Activated CD4-positive, alpha-beta T cell treated with anti-CD3 and anti-CD28 coated beads for 36 hours (primary cell): ENCODE measurements at places on chromosomes 13 and 19. TPM values are rescaled to one million over a fixed set of nuclear protein-coding genes. Genes with fewer than 3 reads are reported as not detected.

- peaks cover 11% of the 10 kb centered on the region for H3K36me3 ChIP-seq
- H3K27ac ChIP-seq: no peak overlapping the region
- DNase-seq: peak; percentile 84
- peaks cover 15% of the 10 kb centered on the region for H3K4me1 ChIP-seq
Observed at GRCh38 chr19:55216461-55217198, 7.3 kb upstream of the PTPRH start.

GRCh38 chr13:95463531-95463930 lies 89.0 kb upstream of the CLDN10 start:
- H3K27me3 ChIP-seq: no peaks in the 10 kb centered on the region
- no peaks in the 10 kb centered on the region for H3K4me1 ChIP-seq
- DNase-seq: no peak
- H3K27ac ChIP-seq: no peak overlapping the region
- no peaks in the 10 kb centered on the region for H3K36me3 ChIP-seq

GRCh38 chr13:98143157-98143553 lies 261 bp downstream of the FARP1 start:
- H3K4me1 ChIP-seq: peaks cover 8% of the 10 kb centered on the region
- no peak overlapping the region for H3K27ac ChIP-seq
- no peaks in the 10 kb centered on the region for H3K36me3 ChIP-seq
- peaks cover 50% of the 10 kb centered on the region for H3K27me3 ChIP-seq
- peak; percentile 6 for DNase-seq
- no peak overlapping the region for H3K4me3 ChIP-seq

DNA sequence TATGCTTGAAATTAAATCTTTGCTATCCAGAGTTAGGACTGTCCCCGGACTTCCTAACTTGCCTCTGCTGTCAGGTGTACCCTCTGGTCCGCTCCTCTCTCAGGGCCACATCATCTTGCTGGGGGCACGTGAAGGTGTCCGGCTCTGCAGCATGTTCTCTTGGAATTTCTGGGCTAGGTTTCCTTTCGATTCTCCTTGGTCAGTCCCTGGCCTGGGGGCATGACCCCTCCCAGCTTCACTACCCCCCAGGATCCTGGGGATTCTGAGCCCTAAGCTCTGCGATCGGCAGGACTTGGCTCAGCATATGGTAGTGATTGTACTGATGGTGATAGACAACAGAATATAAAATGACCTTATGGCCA lies 5.1 kb upstream of the GPI start:
- no peaks in the 10 kb centered on the region for H3K27me3 ChIP-seq
- peaks cover 2% of the 10 kb centered on the region for H3K36me3 ChIP-seq
- peak overlapping the region; percentile 77 for H3K4me3 ChIP-seq
- H3K27ac ChIP-seq: peak overlapping the region; percentile 89
- no peak for DNase-seq

- peaks cover 4% of the 10 kb centered on the region for H3K27me3 ChIP-seq
- no peak for DNase-seq
- peaks cover 2% of the 10 kb centered on the region for H3K4me1 ChIP-seq
- no peak overlapping the region for H3K27ac ChIP-seq
- peaks cover 4% of the 10 kb centered on the region for H3K36me3 ChIP-seq
- H3K4me3 ChIP-seq: no peak overlapping the region
Observed at GRCh38 chr13:113272701-113273181, 24.3 kb upstream of the LAMP1 start.

- no peak overlapping the region for H3K27ac ChIP-seq
- H3K27me3 ChIP-seq: no peaks in the 10 kb centered on the region
- no peak overlapping the region for H3K4me3 ChIP-seq
- H3K4me1 ChIP-seq: peaks cover 2% of the 10 kb centered on the region
- DNase-seq: no peak
Observed at GRCh38 chr13:24192811-24193162, 32.3 kb downstream of the SPATA13 start.

GRCh38 chr13:75393839-75394520 lies 88.0 kb downstream of the TBC1D4 start:
- DNase-seq: no peak
- H3K27ac ChIP-seq: no peak overlapping the region

GRCh38 chr19:6801485-6802086 lies 29.1 kb downstream of the VAV1 start:
- H3K4me1 ChIP-seq: peaks cover 72% of the 10 kb centered on the region
- H3K36me3 ChIP-seq: peaks cover 29% of the 10 kb centered on the region
- H3K27me3 ChIP-seq: no peaks in the 10 kb centered on the region
- H3K27ac ChIP-seq: peak overlapping the region; percentile 98

DNA sequence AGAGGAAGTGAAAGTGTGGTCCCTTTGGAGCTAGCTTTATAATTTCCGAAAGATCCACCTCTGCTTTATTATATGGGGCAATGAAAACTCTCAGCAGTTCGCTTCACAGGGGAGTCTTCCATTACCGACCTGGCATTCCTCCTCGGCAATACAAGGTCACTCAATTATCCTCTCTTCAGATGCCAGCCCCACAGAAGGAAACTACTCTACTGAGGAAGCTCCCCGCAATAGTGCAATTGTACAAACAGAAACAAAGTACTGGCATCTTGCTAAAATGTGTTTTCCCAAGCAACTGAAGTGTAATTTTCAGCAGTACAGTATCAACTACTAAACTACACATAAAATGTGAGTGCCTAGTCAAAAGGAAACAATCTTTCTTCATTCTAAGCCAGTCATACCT lies 702.0 kb downstream of the PCDH9 start:
- H3K27ac ChIP-seq: no peak overlapping the region
- H3K27me3 ChIP-seq: no peaks in the 10 kb centered on the region
- no peak for DNase-seq
- H3K4me3 ChIP-seq: no peak overlapping the region

DNA sequence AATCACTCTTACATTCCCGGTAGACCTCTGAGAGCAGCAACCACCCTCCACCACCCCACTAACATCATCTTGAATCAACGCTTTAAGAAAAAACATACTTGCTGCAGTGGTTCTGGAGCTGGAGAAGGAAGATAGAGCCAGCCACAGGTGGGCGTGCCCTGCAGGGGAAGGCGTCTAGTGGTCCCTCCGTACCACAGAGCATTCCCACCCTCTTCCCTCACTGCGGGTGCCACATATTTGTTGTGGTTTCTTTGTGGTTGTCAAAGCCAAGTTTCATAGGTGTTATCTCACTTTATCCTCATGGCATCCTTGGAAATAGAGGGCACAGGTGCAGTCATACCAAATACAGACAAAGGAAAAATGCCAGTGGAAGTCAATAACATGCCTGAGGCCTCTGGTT lies 22.2 kb downstream of the COL4A2 start:
- DNase-seq: no peak
- H3K4me1 ChIP-seq: no peaks in the 10 kb centered on the region
- no peaks in the 10 kb centered on the region for H3K36me3 ChIP-seq
- H3K27me3 ChIP-seq: peaks cover 28% of the 10 kb centered on the region
- no peak overlapping the region for H3K27ac ChIP-seq
- no peak overlapping the region for H3K4me3 ChIP-seq

GRCh38 chr19:1412995-1413800 lies 5.8 kb downstream of the DAZAP1 start:
- H3K4me1 ChIP-seq: peaks cover 76% of the 10 kb centered on the region
- H3K27me3 ChIP-seq: no peaks in the 10 kb centered on the region
- peaks cover 45% of the 10 kb centered on the region for H3K36me3 ChIP-seq
- no peak overlapping the region for H3K4me3 ChIP-seq
- peak; percentile 42 for DNase-seq

DNA sequence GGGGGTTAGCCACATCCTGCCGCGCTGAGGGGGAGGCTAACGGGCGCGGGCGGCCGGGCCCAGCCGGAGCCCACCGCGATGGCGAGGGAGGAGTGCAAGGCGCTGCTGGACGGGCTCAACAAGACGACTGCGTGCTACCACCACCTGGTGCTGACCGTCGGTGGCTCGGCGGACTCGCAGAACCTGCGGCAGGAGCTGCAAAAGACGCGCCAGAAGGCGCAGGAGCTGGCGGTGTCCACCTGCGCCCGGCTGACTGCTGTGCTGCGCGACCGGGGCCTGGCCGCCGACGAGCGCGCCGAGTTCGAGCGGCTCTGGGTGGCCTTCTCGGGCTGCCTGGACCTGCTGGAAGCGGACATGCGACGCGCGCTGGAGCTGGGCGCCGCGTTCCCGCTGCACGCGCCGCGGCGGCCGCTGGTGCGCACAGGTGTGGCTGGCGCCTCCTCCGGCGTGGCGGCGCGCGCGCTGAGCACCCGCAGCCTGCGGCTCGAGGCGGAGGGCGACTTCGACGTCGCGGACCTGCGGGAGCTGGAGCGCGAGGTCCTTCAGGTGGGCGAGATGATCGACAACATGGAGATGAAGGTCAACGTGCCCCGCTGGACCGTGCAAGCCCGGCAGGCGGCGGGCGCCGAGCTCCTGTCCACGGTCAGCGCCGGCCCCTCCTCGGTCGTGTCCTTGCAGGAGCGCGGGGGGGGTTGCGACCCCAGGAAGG lies 692 bp downstream of the RGS9BP start:
- H3K27ac ChIP-seq: no peak overlapping the region
- H3K4me3 ChIP-seq: peak overlapping the region; percentile 78
- peaks cover 28% of the 10 kb centered on the region for H3K4me1 ChIP-seq

- H3K4me3 ChIP-seq: no peak overlapping the region
- no peak overlapping the region for H3K27ac ChIP-seq
- H3K4me1 ChIP-seq: no peaks in the 10 kb centered on the region
- no peak for DNase-seq
- no peaks in the 10 kb centered on the region for H3K36me3 ChIP-seq
Observed at GRCh38 chr13:80082396-80083080, 258.4 kb downstream of the SPRY2 start.

GRCh38 chr13:30659980-30660379 lies 42.3 kb downstream of the USPL1 start:
- no peaks in the 10 kb centered on the region for H3K27me3 ChIP-seq
- no peak overlapping the region for H3K27ac ChIP-seq
- peaks cover 7% of the 10 kb centered on the region for H3K4me1 ChIP-seq
- peaks cover 36% of the 10 kb centered on the region for H3K36me3 ChIP-seq
- H3K4me3 ChIP-seq: no peak overlapping the region

DNA sequence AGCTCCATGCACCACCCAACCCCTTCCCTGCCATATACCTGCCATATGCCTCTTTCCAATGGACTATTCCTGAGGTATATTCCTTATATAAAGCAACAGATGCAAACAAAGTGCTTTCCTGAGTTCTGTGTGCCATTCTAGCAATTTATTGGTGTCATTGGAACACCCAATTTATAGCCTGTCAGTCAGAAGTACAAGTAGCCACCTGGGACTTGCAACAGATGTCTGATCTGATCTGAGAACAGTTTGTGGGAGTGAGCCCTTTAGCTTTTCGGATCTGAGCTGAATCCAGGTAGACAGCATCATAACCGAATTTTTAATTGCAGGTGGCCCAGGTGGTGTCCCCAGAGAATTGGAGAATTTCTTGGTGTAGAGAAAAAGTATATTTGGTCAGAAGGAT lies 963 bp upstream of the FPR3 start:
- no peaks in the 10 kb centered on the region for H3K36me3 ChIP-seq
- no peak overlapping the region for H3K27ac ChIP-seq
- DNase-seq: no peak
- H3K4me1 ChIP-seq: no peaks in the 10 kb centered on the region

GRCh38 chr19:5782945-5783919 lies 1.3 kb downstream of the PRR22 start:
- H3K4me3 ChIP-seq: no peak overlapping the region
- no peaks in the 10 kb centered on the region for H3K27me3 ChIP-seq
- no peaks in the 10 kb centered on the region for H3K4me1 ChIP-seq
- no peak for DNase-seq
- no peak overlapping the region for H3K27ac ChIP-seq

DNA sequence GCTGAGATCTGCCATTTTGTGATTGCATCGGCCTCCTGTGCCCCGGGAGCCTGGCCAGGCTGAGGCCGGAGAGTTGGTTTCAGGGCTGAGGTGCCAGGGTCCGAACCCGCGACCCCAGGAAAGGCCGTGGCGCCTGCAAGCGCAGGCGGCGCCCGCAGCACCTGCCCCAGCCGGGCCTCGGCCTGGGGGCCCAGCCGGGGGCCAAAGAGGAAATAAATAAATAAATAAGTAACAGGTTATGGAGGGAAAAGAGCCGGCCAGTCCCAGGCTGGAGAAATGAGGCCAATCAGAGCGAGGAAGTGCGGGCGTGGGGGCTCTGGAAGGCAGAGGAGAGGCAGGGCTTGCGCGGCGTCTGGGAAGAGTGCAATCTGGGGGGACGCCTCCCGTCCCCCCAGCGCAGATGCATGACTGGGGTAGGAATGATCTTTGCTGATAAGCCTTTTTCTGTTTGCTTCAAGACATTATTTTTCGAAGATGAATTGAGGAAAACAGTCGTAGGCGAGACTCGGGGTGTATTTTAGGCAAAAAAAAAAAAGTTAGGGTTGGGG lies 145.6 kb upstream of the ZNF536 start:
- no peak for DNase-seq
- no peaks in the 10 kb centered on the region for H3K36me3 ChIP-seq
- H3K4me1 ChIP-seq: peaks cover 27% of the 10 kb centered on the region
- peaks cover 64% of the 10 kb centered on the region for H3K27me3 ChIP-seq
- no peak overlapping the region for H3K27ac ChIP-seq

DNA sequence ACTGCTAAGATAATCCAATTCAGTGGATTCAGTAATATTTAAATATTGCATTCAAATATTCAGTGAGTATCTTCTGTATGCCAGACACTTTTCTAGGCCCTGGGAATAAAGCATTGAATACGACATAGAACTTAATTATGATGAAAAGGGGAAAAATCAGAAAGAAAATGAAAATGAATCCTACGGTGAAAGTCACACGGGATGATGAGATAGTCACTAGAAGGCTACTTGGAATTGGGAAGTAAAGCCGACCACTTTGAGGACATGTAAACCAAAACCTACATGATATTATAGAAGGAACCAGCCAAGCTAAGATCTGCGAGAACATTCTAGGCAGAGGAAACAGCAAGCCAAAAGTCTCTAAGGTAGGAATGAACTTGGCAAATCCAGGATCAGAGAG lies 10.1 kb downstream of the DPY19L3 start:
- H3K4me3 ChIP-seq: no peak overlapping the region
- H3K36me3 ChIP-seq: peaks cover 27% of the 10 kb centered on the region
- no peak overlapping the region for H3K27ac ChIP-seq
- no peak for DNase-seq

DNA sequence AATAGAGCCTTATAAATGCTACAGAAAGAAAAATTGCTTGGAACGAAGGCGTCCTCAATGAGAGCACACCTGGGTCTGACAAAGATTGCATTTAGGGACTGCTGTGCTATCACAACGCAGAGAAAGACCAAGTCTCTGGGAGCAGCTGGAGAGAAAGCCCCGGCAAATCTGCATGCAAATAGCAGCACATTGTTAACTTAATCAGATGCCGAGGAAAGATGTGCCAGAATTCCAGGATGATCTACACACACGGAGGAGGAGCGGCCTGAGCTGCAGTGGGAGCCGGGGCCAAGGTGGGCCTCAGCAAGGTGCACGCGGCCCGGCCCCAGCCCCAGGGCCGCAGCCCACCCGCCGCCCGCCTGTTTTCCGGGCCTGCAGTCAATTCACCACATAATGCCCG lies 1.4 kb downstream of the ZNF536 start:
- peaks cover 3% of the 10 kb centered on the region for H3K4me1 ChIP-seq
- H3K36me3 ChIP-seq: no peaks in the 10 kb centered on the region
- H3K4me3 ChIP-seq: no peak overlapping the region
- peaks cover 30% of the 10 kb centered on the region for H3K27me3 ChIP-seq

- H3K27ac ChIP-seq: no peak overlapping the region
- no peak for DNase-seq
- no peak overlapping the region for H3K4me3 ChIP-seq
Observed at GRCh38 chr13:33080972-33081590, 64.9 kb downstream of the KL start.

Gene WDR87
- total RNA-seq: not detected

Gene CGB1
- total RNA-seq: not detected

Gene CLEC4G
- not detected for total RNA-seq

Gene GPR183
- total RNA-seq: 50.3 TPM

Gene ZNF565
- 2.8 TPM for total RNA-seq

Gene OR7A5
- total RNA-seq: not detected
